ENCODE measurements at places on chromosomes 7 and 10.

DNA sequence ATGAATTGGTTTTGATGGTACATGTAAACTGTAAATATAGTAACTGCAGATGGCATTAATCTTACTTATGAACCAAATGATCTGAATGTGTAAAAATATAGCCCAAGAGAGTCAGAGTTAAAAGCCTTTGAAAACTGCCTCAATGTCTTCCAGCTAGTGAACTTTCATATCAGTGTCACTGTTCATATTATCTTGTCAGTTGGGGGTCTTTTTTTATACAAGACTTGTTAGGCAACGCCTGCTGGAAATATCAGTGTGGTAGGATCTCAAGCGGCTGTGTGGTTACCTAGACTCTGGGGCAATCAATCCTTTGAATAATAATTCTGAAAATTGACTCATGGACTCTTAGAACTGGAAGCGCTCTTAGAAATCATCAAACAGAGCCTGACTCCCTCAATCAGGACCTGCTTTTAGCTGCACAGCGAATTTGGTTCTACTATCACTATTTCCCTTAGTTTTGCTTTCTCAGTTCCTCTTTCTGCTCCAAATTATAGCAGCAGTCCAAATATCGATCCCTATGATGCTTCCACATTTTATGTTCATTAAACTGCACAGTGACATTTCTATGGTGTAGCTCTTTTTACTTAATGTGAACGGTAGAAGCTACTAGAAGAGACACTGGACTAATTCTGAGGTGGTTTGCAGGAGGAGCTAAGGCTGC lies 100.1 kb upstream of the COL1A2 start:
- no peak for DNase-seq

- DNase-seq = peak; percentile 81
Observed at GRCh38 chr10:47025540-47026300, 114.5 kb downstream of the PTPN20 start.

DNA sequence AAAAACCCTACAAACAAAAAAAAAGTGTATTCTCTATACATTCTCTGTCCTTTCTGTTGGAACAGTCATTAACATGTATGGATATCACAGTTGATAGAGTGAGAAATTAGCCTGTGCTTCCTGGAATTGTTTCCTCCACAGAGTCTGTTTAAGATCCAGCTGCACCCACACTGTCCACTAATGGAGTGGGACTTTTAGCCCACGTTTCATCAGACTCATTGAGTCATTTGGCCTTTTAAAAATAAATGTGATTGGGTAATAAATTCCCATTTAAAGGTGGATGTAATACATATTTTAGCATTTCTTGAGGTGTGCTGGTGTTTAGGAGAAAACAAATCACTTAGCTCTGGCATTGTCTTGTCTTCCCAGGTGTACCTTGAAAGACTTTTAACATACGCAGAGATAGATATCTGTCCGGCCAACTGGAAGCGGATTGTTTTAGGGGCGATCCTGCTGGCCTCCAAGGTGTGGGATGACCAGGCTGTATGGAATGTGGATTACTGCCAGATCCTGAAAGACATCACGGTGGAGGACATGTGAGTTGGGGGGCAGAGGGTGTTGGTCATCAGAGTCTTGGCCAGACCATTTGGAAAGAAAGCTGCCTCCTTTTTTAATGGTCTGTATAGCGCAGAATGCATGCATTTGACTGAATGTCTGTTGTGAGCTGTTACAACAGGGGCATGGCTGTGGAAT lies 52.3 kb upstream of the GJD4 start:
- DNase-seq = peak; percentile 29

DNA sequence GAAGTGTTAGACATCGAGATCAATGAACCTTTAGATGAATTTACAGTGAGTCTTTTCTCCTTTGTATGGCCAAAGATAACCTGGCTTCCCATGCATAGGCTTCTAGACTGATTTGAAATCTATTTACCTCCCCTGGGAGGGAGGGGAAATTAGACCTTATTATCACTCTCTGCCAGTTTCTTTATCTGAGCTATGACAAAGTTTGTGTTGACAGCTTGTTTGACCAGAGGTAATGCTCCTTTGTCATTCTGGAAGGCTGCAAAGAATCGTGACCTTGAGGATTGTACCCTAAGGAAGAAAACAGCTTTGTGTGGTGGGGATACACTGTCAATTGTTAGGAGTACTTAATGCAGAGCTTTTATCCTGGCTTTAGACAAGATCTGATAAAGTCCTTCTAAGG lies 36.4 kb downstream of the RBM33 start:
- DNase-seq = no peak

GRCh38 chr7:5598769-5599371 lies 175.2 kb upstream of the TNRC18 start:
- no peak for DNase-seq

- DNase-seq = no peak
Observed at GRCh38 chr7:123548406-123548805, 9.2 kb downstream of the NDUFA5 start.

GRCh38 chr10:76185471-76186301 lies 754.3 kb downstream of the LRMDA start:
- DNase-seq = no peak

DNA sequence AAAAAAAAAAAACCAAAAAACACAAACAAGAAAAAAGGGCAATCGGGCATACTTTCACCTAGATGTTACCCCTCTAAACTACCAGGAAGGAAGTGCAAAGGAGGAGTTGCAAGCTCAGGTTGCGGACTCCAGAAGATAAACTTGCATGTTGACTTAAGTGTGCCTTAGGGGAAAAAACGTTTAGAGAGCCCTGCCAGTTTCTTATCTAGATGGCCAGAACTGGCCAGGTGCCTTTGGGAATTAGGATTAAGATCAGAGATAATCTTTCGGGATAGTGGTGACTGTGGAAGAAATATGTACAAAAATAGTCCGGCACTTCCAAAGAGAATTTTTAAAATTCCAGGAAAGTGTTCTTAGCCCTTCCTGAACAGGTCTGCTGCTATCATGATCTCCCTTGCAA lies 17.6 kb downstream of the EVX1 start:
- DNase-seq = no peak

Measured in ELR (cell line).